ENCODE measurements at places on chromosomes 12 and 14.

DNA sequence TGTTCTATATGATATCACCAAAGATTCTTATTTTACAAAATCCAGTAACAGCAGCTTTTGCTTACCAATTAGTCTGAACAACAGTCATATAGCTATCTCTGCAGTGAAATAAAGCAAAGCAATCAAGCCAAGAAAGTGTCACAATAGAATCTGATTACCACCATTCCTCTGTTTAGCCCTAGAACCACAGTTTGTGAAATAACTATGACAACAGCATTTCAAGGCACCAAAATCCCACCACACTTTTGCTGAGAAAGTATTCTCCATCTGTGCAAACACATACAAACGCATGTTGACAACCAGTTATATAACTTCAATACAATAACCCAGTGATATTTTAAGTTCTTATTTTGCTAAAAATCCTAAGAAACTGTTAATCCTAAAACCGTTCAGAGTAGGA lies 7.4 kb downstream of the PPP1R13B start:
- no peak for DNase-seq

- no peak for DNase-seq
These were observed 99.9 kb downstream of the SYT1 start for GRCh38 chr12:78964521-78964920.

GRCh38 chr12:109020796-109021380 lies at the start of gene SVOP:
Gene SVOP (minus strand): TSS chr12:109021068. CDS start chr12:109020868, 200 bp downstream.
- no peak for DNase-seq

GRCh38 chr14:104889375-104889757 lies 24.3 kb downstream of the CEP170B start:
- no peak for DNase-seq

- DNase-seq, result no peak
These were observed 21.6 kb upstream of the TEX22 start for GRCh38 chr14:105376521-105377440.

- no peak for DNase-seq
These were observed 6.6 kb downstream of the COA8 start for GRCh38 chr14:103569408-103569807.

- no peak for DNase-seq
These were observed 95.8 kb downstream of the GLT1D1 start for GRCh38 chr12:128949086-128949485.

DNA sequence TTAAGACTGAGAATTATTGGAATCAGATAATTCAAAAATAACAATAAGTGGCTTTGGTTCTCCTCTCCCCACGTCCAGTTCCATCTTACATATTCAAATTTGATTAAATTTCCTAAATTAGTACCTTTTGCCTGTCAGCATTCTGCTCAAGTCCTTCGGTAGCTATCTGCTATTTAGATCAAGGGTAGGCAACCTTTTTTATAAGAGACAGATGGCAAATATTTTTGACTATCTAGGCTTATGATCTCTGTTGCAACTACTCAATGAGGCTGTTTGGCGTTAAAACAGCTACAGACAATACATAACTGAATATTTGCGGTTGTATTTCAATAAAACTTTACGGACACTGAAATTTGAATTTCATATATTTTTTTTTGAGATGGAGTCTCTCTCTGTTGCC lies 21.7 kb downstream of the L2HGDH start:
- no peak for DNase-seq

DNA sequence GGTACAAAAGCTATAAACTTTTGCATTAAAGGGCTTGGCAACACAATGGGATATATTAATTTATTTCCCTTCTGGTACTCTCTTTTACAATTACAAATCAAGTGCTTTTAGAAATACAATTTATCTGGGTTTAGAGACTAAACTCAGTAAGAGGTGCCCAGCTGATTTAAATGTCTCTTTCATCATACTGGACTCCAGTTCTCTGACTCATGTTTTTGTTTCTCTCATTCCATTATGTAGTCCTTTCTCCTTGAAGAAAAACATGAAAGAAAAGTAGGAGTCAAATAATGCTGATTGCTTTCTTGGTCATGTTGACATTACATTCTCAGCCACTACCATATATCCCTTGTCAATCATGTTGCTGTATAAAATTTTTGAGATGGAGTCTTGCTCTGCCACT lies 36.3 kb upstream of the CFL2 start:
- DNase-seq, result no peak

DNA sequence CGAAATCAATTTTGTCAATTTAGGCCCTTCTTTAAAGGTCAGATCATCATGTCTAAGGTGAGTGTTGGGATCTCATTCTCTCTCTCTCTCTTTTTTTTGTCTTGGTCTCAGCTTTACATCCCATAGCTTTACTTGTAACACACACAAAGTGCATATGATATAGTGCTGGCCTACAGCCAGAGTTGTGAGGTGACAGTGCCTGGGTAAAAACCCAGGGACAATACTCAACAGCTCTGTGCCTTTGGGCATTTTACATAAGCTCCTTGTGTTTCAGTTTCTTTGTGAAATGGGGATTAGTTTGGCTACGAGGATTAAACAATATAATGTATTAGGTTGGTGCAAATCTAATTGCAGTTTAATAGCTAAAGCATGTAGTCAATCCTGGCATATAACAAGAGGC lies 40.2 kb downstream of the GRIP1 start:
- no peak for DNase-seq

- DNase-seq, result no peak
These were observed 882.3 kb downstream of the RPS29 start for GRCh38 chr14:48703728-48704467.

DNA sequence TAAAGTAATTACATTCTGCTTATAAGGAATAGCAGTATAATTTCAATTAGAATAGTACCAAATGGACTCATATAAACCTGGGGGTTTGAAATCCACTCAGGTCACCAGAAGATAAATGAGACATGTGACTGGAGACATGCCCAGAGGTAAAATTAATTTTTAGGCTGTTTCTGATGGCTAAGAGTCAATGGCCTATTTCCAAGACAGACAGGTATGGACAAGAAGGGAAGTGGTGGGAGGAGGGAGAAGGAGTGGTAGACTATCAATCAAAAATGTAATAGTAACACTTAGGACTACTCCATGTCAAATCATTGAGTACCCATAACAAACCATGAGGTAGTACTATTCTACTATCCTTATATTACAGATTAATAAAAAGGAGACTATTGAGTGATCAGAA lies 544.0 kb downstream of the GALC start:
- no peak for DNase-seq

GRCh38 chr14:100762089-100762515 lies 35.4 kb downstream of the DLK1 start:
- no peak for DNase-seq

GRCh38 chr14:106551265-106551664 lies 1024.9 kb downstream of the TMEM121 start:
- DNase-seq, result no peak

DNA sequence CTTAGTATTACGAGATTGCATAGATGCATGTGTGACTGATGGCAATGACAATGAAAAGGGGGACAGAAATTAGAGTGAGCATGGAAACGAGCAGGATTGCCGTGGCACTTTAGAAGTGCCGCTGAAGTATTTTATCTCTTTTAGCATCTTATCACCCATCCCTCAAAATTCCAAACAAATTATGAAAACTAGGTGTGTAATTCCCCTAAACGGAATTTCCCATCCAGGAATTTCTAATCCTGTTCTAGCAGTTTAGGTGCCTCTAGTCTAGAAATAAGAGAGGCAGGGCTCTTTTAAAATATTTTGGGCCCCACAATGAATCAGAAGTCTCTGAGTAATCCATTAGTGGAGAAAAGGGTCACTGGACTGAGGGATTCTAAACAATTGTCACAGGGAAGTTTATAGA lies 947 bp downstream of the TMEM52B start:
- DNase-seq, result no peak

DNA sequence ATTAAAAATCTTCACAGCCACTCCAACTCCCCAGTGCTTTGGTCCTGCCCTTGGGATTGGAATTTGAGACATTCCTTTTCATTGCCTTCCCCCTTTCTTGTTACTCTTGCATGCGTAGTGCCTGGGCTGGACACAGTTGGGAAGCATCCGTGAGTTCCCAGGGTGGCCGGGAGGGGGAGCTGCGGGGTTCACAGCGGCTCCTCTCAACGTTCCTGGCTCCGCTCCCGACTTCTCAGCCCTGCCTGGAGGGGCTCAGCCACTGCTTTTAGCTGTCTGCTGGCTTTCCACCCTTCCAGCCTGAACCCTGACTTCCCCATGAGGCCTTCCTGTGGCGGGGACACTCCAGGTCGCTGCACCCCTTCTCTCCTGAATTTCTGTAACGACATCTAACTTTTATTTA lies 3.2 kb downstream of the TEX52 start:
- DNase-seq, result peak; percentile 29

GRCh38 chr12:95859947-95860850 lies 1.4 kb downstream of the SNRPF start:
- no peak for DNase-seq

DNA sequence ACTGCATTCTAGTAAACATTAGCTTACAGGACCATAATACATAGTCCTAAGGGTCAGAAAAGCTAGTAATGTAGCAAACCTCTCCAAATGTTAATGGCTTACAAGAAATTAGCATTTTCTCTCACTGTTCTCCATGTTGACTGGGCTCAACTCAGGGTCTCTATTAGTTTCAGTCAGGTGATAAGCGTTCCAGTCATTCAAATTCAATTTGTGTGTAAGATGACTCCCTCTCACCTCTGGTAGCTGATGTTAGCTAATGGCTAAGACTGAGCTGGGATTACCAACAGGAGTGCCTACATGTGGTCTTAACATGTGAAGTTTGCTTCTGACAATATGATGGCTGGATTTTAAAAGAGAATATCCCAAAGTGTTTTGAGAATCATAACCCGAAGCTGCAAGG lies 630.5 kb upstream of the USP15 start:
- DNase-seq, result no peak

All from T-helper 17 cell (primary cell).